Peyer's patch (tissue), 4 donors: ENCODE measurements at places on chromosomes 12 and 14. TPM values are rescaled to one million over a fixed set of nuclear protein-coding genes. Genes with fewer than 3 reads are reported as not detected.

Gene AVPR1A
- 0.80 TPM for total RNA-seq

Gene RNASE3
- not detected for total RNA-seq

Gene TSHR
- not detected for total RNA-seq

Gene CIROP
- total RNA-seq, result not detected

Gene ADSS1
- total RNA-seq, result 16.9 TPM

Gene LRTM2
- not detected for total RNA-seq

Gene LTB4R2
- 37.2 TPM for total RNA-seq

Gene SPPL3
- 26.4 TPM for total RNA-seq

Gene PSMD9
- 33.8 TPM for total RNA-seq

Gene CYP46A1
- not detected for total RNA-seq

Gene DBX2
- not detected for total RNA-seq

Gene VPS37B
- total RNA-seq, result 49.6 TPM

Gene SLC6A12
- 1.7 TPM for total RNA-seq

Gene CAPZA3
- not detected for total RNA-seq

Gene KIF5A
- 0.94 TPM for total RNA-seq

Gene LIN7A
- total RNA-seq, result 28.2 TPM
